Stimulated activated CD8-positive, alpha-beta memory T cell treated with anti-CD3 and anti-CD28 coated beads, Interleukin-4, amount 100 ng/mL, for 1 hour (primary cell): ENCODE measurements at places on chromosomes 12 and 14.

DNA sequence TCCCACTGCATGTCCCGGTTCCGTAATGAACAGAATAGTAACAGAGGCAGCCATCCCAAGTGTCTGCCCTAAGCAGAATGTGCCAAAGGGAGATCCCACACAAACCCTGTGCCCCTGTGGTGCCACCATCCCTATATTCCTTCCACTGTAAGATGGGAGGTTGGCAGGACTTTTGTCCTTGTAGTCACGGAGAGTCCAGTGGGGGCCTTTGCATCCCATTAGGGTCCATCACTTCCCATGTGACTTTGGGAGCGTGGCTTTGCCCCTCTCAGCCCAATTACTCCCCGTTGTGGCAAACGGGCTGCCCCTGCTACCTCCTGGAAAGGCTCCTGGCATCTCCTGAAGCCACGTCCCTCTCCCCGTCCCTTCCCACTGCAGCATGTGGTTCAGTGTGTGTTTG lies 189.5 kb upstream of the FKBP4 start:
- no peak for DNase-seq

- no peak for DNase-seq
Observed at GRCh38 chr12:34398366-34398705, 376.0 kb downstream of the ALG10 start.

DNA sequence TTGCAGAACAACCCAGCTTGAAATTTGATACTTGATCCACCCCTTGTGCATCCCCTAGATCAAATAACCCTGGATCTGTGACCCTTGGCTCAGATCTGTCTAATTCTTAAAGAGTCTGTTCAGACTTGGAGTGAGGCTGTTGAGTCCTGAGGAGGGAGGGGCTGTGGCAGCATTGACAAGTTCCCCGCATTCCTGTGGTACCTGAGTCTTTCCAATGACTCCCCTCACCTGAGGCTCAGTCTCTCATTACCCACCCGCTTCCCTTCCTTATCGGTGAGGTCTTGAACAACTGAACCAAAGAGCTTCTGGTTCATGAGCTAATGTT lies 16.1 kb upstream of the HDAC7 start:
- DNase-seq, result no peak

DNA sequence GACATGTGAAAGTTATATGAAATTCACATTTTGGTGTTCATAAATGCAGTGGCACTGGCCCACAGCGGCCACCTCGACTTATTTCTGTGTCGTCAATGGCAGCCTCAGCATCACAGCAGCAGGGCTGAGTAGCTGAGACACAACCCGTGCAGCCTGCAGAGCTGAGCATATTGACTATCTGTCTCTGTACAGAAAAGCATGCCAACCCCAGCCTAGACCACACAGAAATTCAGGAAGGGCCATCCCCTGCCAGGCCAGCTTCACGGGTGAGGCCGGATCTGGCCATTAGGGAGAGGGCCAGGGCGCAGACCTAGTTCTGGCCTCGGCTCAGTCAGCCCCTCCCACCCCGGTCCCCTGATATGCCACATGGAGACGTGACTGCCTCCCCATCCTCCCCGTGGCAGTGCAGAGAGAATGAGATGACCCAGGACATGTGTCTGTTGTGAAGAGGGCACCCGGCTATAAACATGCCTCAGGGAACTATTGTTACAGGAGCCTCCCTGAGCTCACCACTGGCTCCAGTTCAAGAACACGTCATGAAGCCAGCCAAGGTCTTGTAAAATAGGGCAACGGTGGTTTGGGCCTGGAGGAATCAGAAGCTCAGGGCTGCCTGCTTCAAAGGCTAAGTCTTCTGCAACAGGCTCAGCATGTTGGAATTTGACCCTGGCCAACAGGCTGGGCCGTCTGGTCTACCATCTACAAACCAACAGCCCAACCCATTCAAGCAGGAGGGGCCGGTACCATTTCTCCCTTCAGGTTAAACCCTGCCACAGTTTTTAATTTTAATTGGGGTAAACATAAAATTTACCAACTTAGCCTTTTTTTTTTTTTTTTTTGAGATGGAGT lies 25.5 kb downstream of the SCARB1 start:
- no peak for DNase-seq

GRCh38 chr12:112463478-112463877 lies 44.7 kb downstream of the PTPN11 start:
- DNase-seq, result no peak

DNA sequence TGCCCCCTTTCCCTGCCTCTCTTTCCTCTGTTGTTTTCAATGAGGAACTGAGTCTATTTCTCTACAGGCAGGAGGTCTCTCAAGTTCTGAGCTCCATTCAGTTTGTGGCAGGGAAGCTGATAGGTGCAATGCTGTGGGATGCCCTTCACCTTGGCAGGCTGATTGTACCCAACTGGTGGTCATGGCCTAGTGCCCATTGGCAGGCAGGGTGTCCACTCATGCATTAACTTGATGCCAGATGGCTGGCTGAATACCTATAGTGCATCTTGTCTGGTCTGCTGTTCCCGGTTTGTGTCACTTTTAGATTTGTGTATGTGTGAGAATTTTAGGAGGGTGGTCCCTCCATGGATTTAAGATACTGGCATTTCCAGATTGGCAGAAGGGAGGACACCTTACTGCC lies 20.0 kb upstream of the ITGA5 start:
- DNase-seq, result no peak

DNA sequence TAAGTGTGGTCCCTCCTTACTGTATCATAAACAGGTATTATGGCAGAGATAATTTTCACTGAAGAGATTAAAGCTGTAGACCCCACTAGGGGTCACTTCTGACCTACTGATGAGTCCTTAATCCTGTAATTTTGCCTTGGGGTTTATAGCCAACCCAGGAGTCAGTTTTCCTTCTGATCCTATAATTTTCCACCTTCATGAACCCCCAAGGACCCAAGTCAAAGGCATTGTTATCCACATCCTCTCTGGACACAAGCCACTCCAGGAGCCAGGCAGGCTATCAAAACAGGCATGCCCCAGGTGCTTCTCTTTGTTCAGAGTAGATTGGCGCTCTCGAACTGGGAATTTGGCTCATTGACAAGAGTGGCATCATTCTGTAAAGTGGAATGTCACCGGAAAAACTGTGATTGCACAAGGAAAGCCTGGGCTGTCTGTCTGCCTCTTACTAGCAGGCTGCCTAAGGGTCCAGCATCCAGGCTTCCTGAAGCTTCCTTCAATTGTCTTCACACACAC lies 1523.2 kb upstream of the FLRT2 start:
- no peak for DNase-seq
